ENCODE measurements at places on chromosomes 6 and 20. TPM values are rescaled to one million over a fixed set of nuclear protein-coding genes. Genes with fewer than 3 reads are reported as not detected.

DNA sequence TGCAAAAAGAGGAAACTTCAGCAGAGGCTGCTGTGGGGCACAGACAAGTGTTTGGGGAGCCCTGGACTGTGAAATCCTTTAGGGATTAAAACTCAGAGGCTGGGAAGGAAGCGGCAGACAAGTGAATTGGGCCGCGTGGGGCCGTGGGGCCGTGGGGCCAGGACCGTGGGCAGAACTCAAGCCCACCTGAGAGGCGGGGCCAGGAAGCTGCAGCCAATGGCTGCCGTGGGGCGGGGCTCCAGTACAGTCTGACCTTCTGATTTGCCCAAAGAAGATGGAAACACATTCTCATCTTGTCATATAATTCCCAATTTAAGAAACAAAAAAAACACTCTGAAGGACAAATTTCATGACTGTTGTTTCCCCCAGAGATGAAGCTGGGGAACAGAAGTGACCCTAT is 55.4 kb downstream of the ANKRD60 start:
- no peak for DNase-seq

- peak; percentile 22 for DNase-seq
These were observed 557.5 kb downstream of the CD83 start for GRCh38 chr6:14674867-14675648.

DNA sequence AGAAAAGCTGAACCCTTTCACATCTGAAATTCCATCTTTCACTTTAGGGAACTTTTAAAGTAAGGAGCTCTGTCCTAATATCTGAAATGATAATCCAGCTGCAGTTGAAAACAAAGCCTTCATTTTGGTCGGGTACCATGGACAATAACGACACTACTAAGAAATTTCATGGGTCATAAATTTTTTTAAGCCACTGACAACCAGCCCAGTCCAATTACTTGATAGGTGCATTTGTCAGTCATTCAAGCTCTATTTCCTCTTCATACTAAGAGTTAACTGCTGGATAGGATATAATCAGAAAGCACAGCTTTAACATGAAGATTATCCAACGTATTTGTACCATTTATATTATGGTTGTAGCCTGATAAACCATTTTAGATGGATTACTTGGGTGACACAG is 52.5 kb downstream of the MMUT start:
- no peak for DNase-seq

- DNase-seq: no peak
These were observed 96.2 kb upstream of the RSPO3 start for GRCh38 chr6:127022302-127022701.

Gene CTNNBL1
- 52.5 TPM for total RNA-seq

GRCh38 chr6:21885532-21886114 is 292.1 kb downstream of the SOX4 start:
- peak; percentile 18 for DNase-seq

DNA sequence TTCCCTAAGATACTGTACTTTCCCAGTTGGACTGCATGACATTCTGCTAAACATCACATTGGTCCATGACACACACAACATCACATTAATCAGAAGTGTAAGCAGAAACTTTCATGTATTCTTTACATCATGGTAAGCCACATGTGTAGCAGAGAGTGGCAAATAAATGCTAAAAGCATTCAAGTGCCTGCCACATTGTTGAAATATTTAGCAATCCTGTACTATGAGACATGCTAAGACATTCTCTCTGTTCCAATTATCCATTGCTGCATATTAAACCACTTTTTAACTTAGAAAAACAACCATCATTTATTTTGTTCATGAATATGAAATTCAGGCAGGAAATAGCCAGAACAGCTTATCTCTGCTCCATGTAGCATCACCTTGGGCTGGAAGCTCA is 207.7 kb upstream of the GJE1 start:
- DNase-seq: no peak

- DNase-seq: no peak
These were observed 87.7 kb downstream of the CDH22 start for GRCh38 chr20:46220455-46221207.

Gene CLIC5
- total RNA-seq: not detected

DNA sequence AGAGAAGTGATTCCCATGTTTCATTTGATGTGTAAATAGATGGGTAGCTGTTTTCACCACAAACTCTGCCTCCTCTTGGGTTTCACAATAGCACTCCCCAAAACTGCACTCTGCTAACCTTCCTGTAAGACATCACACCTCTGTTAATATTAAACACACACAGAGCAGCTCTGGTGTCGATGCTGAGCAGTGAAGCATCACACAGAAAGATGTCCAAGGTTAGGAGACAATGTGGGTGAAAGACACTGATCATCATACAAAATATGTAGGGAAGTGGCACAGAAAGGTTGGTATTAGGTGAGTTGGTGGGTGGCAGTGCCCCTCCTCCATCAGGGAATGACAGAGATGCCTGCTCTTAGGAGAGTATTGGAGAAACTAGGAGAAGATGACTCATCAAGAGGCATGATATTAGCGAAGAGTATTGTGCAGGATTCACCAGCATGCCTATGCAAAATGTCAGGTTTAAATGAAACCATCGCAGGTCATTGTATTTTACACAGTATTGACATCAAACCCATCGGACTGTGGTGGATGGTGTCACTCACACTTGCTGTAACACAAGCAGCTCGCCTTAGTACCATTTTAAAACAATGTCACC is 199.7 kb downstream of the TBXT start:
- DNase-seq: no peak

Gene RBM24
- 1.4 TPM for total RNA-seq

- no peak for DNase-seq
These were observed 162.9 kb upstream of the CEP162 start for GRCh38 chr6:84390334-84390733.

DNA sequence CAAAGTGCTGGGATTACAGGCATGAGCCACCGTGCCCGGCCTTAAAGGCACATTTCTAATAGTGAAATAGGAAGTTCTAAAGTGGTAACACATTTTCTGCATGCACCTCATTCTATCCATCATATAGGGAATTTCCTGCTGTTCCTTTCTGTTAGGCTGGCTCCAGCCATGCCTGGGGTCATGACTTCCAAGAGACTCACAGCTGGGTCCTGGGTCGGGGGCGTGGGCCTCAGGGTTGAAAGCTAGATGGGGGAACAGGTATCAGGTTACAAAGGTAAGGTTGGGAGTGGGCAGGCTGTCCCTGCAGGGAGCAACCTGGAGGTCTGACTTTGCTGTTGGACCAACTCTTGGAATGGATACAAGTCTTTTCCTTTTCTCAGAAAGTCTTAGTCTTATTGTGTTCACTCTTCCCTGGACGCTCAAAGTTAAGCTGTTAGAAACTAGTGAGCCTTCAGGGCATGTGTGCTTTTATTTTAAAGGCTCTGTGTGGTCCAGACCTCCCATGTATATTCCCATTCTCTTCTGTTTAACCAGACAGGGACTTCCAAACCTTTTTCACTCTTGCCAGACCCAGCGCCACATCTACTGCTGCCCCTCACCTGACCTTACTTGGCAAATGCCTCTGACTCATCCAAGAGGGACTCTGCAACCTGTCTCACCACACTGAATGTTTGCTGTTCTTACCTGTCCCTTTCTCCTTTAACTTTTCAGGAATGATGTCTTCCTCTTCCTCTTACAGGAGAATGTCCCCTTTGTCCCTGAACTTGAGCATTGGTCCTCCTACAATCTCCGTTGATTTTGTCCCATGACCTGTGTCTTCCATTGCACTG is 64.4 kb downstream of the TMEM170B start:
- no peak for DNase-seq

Gene PPP1R3G
- total RNA-seq: 0.07 TPM

Gene TCP11
- not detected for total RNA-seq

Gene SMLR1
- not detected for total RNA-seq

GRCh38 chr20:57947421-57948179 is 237.8 kb upstream of the PMEPA1 start:
- no peak for DNase-seq

Gene DDRGK1
- 42.3 TPM for total RNA-seq

Gene HDGFL1
- not detected for total RNA-seq

Gene TMEM63B
- 57.8 TPM for total RNA-seq

DNA sequence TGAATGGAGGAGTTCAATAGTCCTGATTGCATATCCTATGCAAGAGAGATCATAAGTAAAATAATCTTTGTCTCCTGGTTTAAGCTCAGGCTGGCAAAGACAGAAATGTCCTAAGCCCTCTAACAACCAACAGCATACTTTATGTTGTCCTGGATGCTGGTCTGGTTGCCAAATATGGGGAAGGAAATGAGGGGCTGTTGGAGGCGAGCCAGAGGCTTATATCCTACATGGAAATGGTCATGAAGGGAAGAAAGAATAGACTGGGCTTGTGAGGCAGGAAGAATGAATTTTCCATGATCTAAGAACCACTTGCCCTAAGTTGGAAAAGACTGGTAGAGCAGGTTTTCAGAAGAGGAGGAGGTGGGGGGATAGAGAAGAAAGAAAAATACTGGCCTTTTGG is 237.1 kb downstream of the SMOC2 start:
- no peak for DNase-seq

Gene C2
- total RNA-seq: not detected

Gene ECT2L
- not detected for total RNA-seq

DNA sequence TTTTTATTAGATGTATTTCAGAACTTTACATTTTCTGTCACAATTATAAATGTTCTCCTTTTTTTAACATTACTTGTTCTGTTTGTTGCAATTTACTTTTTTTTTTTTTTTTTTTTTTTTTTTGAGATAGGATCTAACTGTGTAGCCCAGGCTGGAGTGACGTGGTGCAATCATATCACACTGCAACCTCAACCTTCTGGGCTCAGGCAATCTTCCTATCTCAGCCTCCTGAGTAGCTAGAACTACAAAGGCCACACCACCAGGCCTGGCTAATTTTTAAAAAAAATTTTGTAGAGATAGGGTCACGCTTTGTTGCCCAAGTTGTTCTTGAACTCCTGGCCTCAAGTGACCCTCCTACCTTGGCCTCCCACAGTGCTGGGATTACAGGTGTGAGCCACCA is 15.1 kb upstream of the MBOAT1 start:
- DNase-seq: no peak

Gene SOX18
- not detected for total RNA-seq

Gene RAB44
- total RNA-seq: not detected

GRCh38 chr6:163356324-163356723 is 58.2 kb upstream of the QKI start:
- DNase-seq: no peak

DNA sequence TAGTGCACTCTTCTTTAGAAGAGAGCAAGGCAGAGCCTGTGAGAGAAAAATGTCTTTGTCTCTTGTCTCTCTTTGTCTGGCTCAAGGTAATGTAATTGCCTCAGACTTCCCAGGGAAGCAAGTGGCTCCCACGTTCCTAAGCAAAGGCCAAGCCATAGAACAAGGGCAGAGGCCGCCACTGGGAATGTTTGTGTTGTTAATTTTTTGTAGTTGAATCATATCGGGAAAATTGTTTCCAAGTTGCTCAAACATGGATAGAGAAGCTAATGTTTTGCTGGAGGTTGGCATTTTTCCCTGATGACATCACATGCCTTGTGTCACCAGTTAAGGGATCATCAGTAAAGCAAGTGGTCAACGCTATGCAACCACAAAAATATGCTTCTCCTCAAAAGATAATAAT is 211.5 kb upstream of the FOXA2 start:
- DNase-seq: peak; percentile 95

GRCh38 chr6:42025066-42025844 is 25.1 kb upstream of the TAF8 start:
- DNase-seq: no peak

GRCh38 chr6:37798436-37799262 is 20.9 kb upstream of the ZFAND3 start:
- DNase-seq: no peak

DNA sequence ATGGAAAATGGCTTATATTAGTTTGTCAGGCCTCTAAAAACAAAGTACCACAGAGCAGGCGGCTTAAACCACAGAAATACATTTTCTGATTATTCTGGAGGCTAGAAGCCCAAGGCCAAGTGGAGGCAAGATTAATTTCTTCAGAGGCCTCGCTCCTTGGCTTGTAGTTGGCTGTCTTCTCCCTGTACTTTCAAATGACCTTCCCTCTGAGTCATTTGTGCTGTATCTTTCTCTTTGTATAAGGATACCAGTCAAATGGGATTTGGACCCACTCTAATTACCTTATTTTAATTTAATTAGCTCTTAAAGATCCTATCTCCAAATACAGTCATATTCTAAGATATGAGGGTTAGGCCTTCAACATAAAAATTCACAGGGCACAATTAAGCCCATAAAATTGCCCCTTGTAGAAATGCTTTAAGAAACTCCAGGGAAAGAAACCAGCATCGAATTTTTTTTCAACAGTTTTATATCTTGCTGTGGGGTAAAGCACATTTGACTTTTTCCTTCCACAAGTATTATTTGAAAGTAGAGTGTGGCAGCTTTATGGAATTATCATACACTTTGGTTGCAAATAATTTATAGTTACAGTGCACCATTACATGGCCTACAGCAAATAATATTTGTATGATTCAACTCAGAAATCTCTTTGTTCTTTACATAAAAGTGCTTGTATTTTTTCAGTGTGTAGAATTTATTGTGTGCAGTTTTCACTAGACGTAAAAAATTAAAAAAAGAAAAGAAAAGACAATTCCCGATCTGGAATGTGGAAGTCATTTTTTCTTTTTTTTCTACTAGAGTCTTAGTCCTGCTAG is 706.1 kb downstream of the KIF16B start:
- DNase-seq: no peak

DNA sequence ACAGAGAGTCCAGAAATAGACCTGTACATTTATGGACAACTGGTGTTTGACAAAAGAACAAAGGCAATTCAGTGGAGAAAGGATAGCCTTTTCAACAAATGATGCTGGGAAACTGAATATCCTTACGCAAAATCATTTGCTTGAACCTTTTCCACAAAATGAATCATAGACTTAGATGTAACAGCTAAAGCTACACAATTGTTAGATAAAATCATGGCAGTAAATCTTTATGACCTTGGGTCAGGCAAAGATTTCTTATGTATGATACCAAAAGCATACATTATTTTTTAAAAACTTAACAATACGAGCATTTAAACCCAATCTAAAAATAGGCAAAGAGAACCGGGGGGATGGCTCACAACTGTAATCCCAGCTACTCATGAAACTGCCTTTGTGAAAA is 73.5 kb upstream of the DST start:
- DNase-seq: no peak

Gene PAK5
- not detected for total RNA-seq

Gene FABP7
- 0.27 TPM for total RNA-seq

Gene NUS1
- 32.3 TPM for total RNA-seq

Gene BMP5
- total RNA-seq: not detected

DNA sequence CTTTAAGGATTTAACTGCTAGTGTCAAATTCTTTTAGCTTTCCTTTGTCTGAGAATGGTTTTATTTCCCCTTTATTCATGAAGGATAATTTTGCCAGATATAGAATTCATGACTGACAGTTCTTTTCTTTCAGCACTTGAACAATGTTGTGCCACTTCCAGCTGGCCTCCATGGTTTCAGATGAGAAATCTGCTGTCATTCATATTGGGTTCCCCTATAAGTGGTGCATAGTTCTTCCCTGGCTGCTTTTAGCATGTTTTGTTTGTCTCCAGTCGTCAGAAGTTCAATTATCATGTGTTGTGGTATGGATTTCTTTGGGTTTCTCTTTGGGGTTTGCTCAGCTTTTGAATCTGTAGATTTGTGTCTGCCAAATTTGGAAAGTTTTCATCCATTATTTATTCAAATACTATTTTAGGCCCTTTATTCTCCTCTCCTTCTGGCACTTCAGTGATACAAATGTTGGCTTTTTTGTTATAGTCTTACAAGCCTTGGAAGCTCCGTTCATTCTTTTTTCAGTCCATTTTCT is 76.3 kb upstream of the TGM3 start:
- DNase-seq: no peak

Gene NHSL1
- total RNA-seq: 18.8 TPM
